Nephron progenitor cell (in vitro differentiated cells): ENCODE measurements at places on chromosomes 5 and 9.

- H3K27me3 ChIP-seq = no peaks in the 10 kb centered on the region
- no peak overlapping the region for H3K27ac ChIP-seq
- DNase-seq = no peak
- H3K4me1 ChIP-seq = no peaks in the 10 kb centered on the region
Observed at GRCh38 chr5:131230406-131230805, 33.4 kb upstream of the CDC42SE2 start.

GRCh38 chr5:150412319-150413175 lies at the start of gene CD74:
TSS of gene CD74 (minus strand) at chr5:150412910. CDS start at chr5:150412749, 161 bp downstream.
- no peaks in the 10 kb centered on the region for H3K36me3 ChIP-seq
- H3K4me3 ChIP-seq = peak within 1 kb of the TSS; percentile 85
- H3K4me1 ChIP-seq = peaks cover 41% of the 10 kb centered on the region
- peak within 1 kb of the TSS; percentile 97 for H3K27ac ChIP-seq

- no peak for DNase-seq
- peaks cover 7% of the 10 kb centered on the region for H3K27me3 ChIP-seq
- no peaks in the 10 kb centered on the region for H3K36me3 ChIP-seq
- H3K4me3 ChIP-seq = no peak overlapping the region
Observed at GRCh38 chr5:9409413-9409960, 136.4 kb downstream of the SEMA5A start.

DNA sequence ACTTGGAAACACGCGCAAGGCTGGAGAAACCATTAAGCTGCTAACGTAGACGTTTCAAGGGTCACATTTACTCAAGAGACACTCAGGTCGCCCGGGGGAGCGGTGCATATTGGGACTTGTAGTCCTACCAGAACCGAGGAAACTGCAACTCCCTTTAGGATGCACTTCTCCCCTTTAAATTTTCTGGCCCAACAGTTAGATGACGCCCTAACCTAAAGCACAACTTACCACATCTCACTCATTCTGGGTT lies 384 bp upstream of the DMXL1 start:
- peaks cover 35% of the 10 kb centered on the region for H3K4me1 ChIP-seq
- no peak for DNase-seq
- peaks cover 3% of the 10 kb centered on the region for H3K27me3 ChIP-seq
- H3K27ac ChIP-seq = peak overlapping the region; percentile 99

DNA sequence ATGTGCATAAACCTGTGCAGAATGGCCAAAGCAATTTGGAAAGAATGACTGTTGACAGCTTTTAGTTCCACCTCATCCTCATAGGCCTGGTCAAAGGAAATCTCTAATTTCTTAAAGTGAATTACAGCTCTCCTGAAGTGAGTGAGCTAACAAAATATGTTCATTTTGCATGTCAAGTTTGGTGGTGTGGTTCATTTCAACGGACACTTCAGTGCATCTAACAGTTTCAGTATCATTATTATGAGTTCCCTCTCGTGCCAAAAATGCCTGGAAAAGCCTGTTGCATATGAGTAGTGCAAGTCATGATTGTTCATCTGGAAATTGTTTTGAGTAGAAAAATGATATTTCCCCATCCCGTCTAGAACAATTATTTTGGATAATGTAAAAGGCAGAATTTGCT lies 53.2 kb upstream of the HMHB1 start:
- no peaks in the 10 kb centered on the region for H3K36me3 ChIP-seq
- no peak overlapping the region for H3K27ac ChIP-seq
- no peak for DNase-seq
- H3K4me3 ChIP-seq = no peak overlapping the region

DNA sequence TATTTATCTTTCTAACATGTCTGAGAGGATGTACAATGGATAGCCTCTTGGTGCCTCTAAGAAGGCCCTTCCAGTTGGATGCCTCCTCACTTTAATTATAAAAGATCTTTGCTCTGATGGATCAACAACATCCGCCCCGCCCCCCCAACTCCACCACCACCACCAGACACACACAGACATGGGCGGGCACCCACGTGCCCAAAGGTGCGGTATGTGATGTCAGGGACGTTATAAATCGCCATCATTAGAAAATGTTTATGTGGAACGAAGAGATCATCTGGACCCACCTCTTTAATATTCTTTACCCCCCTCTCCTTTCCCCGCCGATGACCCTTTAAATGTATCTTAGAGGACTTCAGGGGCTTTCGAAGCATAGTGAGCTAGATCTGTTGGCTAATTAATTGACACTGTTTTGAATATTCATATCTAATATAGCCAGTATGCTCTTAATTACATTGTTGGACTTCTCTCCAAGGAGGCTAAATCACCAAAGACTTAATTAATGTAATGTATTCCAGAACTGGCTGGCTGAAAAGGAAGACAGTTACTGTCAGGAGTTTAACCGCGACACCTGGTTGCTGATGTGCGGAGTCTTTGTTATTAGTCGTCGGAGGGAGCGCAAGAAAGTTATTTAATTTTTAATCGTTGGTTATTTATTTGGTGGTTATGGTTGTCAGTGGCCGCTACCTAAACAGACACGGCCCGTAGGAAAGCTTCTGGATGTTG lies 6.1 kb upstream of the FOXB2 start:
- peaks cover 100% of the 10 kb centered on the region for H3K27me3 ChIP-seq
- peak overlapping the region; percentile 46 for H3K4me3 ChIP-seq
- peak; percentile 10 for DNase-seq
- H3K27ac ChIP-seq = no peak overlapping the region
